CD4-positive, alpha-beta T cell (primary cell): ENCODE measurements at places on chromosomes 6 and 20. TPM values are rescaled to one million over a fixed set of nuclear protein-coding genes. Genes with fewer than 3 reads are reported as not detected.

GRCh38 chr6:36731622-36732310 is 34.1 kb downstream of the RAB44 start:
- no peak overlapping the region for H3K27ac ChIP-seq
- H3K27me3 ChIP-seq: no peaks in the 10 kb centered on the region
- H3K4me3 ChIP-seq: no peak overlapping the region

Gene RGL2
- total RNA-seq: 39.4 TPM

- H3K4me1 ChIP-seq: peaks cover 7% of the 10 kb centered on the region
- H3K4me3 ChIP-seq: no peak overlapping the region
- DNase-seq: no peak
These were observed 126.5 kb downstream of the DLL1 start for GRCh38 chr6:170164271-170164900.

GRCh38 chr20:33675136-33675959 is 1.1 kb upstream of the NECAB3 start:
- H3K27ac ChIP-seq: no peak overlapping the region
- no peaks in the 10 kb centered on the region for H3K36me3 ChIP-seq
- no peak overlapping the region for H3K4me3 ChIP-seq
- H3K4me1 ChIP-seq: peaks cover 69% of the 10 kb centered on the region
- no peak for DNase-seq
- no peaks in the 10 kb centered on the region for H3K27me3 ChIP-seq

GRCh38 chr20:2276015-2276414 is 19.8 kb upstream of the TGM3 start:
- H3K4me1 ChIP-seq: no peaks in the 10 kb centered on the region
- peaks cover 6% of the 10 kb centered on the region for H3K27me3 ChIP-seq
- no peaks in the 10 kb centered on the region for H3K36me3 ChIP-seq
